CD4-positive, alpha-beta T cell (primary cell): ENCODE measurements at places on chromosomes 7 and 10. TPM values are rescaled to one million over a fixed set of nuclear protein-coding genes. Genes with fewer than 3 reads are reported as not detected.
A peak's percentile ranks its signal among the peaks of the same experiment; 100 is the strongest.

GRCh38 chr7:20298486-20298901 is 32.2 kb upstream of the ITGB8 start:
- no peaks in the 10 kb centered on the region for H3K36me3 ChIP-seq
- H3K4me3 ChIP-seq, result no peak overlapping the region
- no peaks in the 10 kb centered on the region for H3K4me1 ChIP-seq
- no peak overlapping the region for H3K27ac ChIP-seq
- H3K27me3 ChIP-seq, result no peaks in the 10 kb centered on the region
- no peak for DNase-seq

DNA sequence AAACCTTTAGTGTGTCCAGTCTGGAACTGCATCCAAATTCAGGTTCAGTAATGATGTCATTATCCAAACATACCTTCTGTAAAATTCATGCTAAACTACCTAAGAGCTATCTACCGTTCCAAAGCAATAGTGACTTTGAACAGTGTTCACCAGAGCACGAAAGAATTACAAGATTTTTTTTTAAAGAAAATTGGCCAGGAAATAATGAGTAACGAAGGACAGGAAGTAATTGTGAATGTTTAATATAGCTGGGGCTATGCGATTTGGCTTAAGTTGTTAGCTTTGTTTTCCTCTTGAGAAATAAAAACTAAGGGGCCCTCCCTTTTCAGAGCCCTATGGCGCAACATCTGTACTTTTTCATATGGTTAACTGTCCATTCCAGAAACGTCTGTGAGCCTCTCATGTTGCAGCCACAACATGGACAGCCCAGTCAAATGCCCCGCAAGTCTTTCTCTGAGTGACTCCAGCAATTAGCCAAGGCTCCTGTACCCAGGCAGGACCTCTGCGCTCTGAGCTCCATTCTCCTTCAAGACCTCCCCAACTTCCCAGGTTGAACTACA is 694 bp upstream of the FAS start:
- H3K27ac ChIP-seq, result peak overlapping the region; percentile 51
- H3K4me1 ChIP-seq, result peaks cover 25% of the 10 kb centered on the region
- DNase-seq, result peak; percentile 60
- H3K36me3 ChIP-seq, result no peaks in the 10 kb centered on the region
- H3K27me3 ChIP-seq, result no peaks in the 10 kb centered on the region
- H3K4me3 ChIP-seq, result peak overlapping the region; percentile 94

DNA sequence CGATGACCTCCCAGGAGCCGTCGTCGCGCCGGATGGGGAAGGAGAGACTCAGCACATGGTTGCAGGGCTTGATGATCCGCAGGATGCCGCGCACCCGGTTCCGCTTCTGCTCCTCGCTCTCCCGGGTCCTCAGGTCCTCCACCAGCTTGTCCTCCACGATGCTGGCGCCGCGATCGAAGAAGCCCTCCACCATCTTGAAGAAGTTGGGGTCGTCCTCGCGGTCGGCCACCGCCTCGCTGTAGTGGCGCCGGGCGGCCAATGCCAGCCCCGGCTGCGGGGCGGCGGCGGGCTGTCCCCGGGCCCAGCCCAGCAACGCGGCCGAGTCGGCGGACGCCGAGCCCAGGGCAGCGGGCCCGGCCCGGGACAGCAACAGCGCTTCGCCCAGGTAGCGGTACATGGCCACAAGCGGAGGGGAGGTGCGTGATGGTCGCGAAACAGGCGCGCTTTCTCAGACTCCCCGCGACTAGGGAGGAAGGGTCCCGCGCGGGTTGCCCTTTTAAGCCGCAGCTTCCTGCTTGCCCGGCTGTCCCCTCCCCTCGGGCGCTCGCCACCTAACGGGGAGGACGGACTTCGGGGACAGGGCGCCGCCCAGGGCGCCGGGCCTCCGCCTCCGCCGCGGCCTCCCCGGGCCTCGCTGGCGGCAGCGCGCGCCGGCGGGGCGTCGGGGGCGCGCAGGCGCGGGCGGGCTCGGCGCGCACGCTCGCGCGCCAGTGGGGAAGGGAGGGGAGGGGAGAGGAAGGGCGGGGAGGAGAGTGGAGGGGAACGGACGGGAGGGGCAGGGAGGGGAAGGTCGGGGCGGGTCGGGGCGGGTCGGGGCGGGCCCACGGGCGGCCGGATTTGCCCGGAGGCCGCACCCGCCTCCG is at the start of the genes GLUD1 and SHLD2:
TSS of gene GLUD1 (minus strand) at position 471 of the 863 bp plus-strand sequence. CDS start at position 397, 74 bp downstream.
TSS of gene SHLD2 (plus strand) at position 834 of the 863 bp plus-strand sequence. CDS start 56,149 bp downstream, outside the sequence.
- peaks cover 24% of the 10 kb centered on the region for H3K4me1 ChIP-seq
- peak; percentile 80 for DNase-seq
- peaks cover 7% of the 10 kb centered on the region for H3K36me3 ChIP-seq
- no peaks in the 10 kb centered on the region for H3K27me3 ChIP-seq

- peaks cover 88% of the 10 kb centered on the region for H3K27me3 ChIP-seq
- no peak for DNase-seq
- peak overlapping the region; percentile 54 for H3K4me3 ChIP-seq
- H3K36me3 ChIP-seq, result no peaks in the 10 kb centered on the region
- no peak overlapping the region for H3K27ac ChIP-seq
Observed at GRCh38 chr7:5421714-5422395, 1.8 kb downstream of the TNRC18 start.

GRCh38 chr10:127194111-127194510 is 2.3 kb downstream of the INSYN2A start:
- no peaks in the 10 kb centered on the region for H3K36me3 ChIP-seq
- no peak for DNase-seq
- H3K27me3 ChIP-seq, result peaks cover 55% of the 10 kb centered on the region
- no peaks in the 10 kb centered on the region for H3K4me1 ChIP-seq
- no peak overlapping the region for H3K27ac ChIP-seq

DNA sequence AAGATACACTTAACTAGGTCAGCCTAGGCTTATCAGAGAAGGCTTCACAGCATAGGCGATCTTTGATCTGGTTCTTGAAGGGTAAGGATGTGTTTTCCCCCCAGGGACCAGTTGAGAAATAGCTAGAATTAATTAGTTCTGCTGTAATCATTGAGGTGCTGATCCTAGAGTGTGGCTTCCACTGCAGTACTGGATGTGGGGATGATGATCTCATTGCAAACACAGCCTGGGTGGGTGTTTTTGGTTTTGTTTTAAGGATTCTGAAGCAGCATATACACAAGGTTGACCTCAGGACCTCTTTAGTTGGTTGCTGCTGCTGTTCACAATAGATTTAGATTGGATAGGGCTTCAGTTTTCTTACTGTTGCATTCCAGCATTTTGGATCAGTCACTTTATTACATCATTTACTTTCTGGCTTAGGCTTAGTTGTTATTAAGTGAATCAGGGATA is 159.7 kb downstream of the AUTS2 start:
- H3K27me3 ChIP-seq, result no peaks in the 10 kb centered on the region
- no peak for DNase-seq
- H3K36me3 ChIP-seq, result no peaks in the 10 kb centered on the region

DNA sequence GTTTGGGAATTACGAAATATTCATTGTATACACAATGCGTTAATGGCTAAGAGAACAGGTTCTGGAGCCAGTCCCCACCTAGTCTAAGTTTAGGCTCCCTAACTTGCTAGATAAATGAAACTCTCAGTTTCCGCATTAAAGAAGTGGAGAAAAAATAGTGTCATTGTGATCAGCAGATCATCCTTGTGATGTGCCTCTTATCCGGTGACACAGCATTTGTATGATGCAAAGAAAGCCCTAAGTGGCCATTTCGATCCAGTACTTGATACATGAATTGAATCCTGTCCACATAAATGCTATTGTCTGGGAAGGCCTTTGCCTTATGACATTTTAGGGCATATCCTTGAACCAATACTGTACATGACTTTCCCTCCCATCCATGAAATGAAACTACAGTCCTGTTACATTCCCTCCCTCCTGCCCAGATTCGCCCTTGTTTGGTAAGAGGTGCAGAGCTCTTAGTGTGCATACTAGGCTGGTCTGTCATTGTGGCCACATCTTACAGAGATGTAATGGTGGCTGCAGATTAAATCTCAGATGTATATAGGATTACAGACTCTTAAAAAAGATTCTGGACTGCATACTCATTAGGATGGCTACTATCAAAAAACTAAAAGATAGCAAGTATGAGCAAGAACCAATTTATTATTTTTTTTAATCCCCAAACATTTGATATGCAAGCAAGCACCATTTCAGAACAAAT is 80.9 kb downstream of the LRRC4 start:
- no peak overlapping the region for H3K27ac ChIP-seq
- no peak overlapping the region for H3K4me3 ChIP-seq
- no peaks in the 10 kb centered on the region for H3K27me3 ChIP-seq
- no peaks in the 10 kb centered on the region for H3K4me1 ChIP-seq

- H3K4me3 ChIP-seq, result no peak overlapping the region
- H3K36me3 ChIP-seq, result no peaks in the 10 kb centered on the region
- no peaks in the 10 kb centered on the region for H3K4me1 ChIP-seq
- no peak for DNase-seq
- no peak overlapping the region for H3K27ac ChIP-seq
Observed at GRCh38 chr7:80414331-80414730, 97.5 kb downstream of the GNAT3 start.

- no peak for DNase-seq
- no peaks in the 10 kb centered on the region for H3K4me1 ChIP-seq
- H3K27ac ChIP-seq, result no peak overlapping the region
- H3K27me3 ChIP-seq, result no peaks in the 10 kb centered on the region
- H3K4me3 ChIP-seq, result no peak overlapping the region
Observed at GRCh38 chr7:93092757-93093370, 24.9 kb downstream of the SAMD9 start.

GRCh38 chr10:128064970-128065580 is 61.1 kb downstream of the MKI67 start:
- H3K36me3 ChIP-seq, result peaks cover 59% of the 10 kb centered on the region
- peak overlapping the region; percentile 47 for H3K4me3 ChIP-seq
- peak overlapping the region; percentile 90 for H3K27ac ChIP-seq
- no peak for DNase-seq
- no peaks in the 10 kb centered on the region for H3K27me3 ChIP-seq

DNA sequence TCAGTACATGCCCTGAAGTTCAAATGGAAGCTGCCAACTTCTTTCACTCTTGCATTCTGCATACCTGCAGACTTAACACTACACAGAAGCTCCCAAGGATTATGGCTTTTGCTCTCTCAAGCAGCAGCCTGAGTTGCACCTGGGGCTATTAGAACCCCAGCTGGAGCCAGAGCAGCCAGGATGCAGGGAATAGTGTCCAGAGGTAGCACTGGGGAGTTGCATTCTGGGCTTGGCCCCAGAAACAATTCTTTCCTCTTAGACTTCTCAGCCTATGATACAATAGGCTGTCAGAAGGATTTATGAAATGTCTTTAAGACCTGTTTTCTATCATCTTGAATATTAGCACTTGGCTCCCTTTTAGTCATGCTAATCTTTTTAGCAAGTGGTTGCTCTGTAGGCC is 886.7 kb upstream of the GHITM start:
- no peaks in the 10 kb centered on the region for H3K4me1 ChIP-seq
- no peak overlapping the region for H3K27ac ChIP-seq
- no peaks in the 10 kb centered on the region for H3K27me3 ChIP-seq
- no peak overlapping the region for H3K4me3 ChIP-seq

DNA sequence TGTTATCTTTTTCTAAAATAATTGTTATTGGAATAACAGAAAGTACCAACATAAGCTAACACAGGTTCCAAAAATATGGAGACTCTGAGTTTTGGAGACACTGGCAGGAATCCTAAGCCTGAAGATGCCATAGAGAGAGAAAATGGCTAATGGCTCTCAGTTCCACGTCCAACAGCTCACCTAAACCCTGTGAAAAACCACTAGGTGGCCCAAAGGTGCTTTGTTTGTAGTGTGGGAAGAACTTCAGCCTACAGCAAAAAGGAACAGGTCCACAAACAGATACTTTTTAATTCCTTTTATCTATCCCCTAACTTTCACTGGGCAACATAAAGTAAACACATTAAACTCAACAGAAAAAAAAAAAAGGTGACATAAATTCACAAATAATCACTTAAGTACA is 272.3 kb downstream of the SEMA3D start:
- H3K27ac ChIP-seq, result no peak overlapping the region
- no peak for DNase-seq
- no peaks in the 10 kb centered on the region for H3K4me1 ChIP-seq

DNA sequence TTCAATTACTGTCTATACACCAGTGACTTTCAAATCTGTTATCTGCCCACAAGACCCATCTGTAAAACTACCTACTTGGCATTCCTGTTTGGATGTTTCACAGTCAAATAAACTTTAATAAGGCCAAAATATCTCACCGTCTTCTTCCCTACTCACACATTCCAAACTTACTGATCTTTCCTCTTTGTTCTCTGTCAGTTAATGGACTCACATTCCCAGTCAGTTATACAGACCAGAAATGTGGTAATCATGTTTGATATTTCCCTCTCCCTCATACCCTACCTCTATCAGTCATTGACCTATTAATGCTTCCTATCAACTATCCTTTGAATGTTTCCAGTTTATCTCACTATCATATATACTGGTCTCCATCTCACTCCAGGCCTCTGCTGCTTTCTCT is 28.5 kb upstream of the HDAC9 start:
- no peaks in the 10 kb centered on the region for H3K36me3 ChIP-seq
- DNase-seq, result no peak
- H3K4me3 ChIP-seq, result no peak overlapping the region
- no peaks in the 10 kb centered on the region for H3K4me1 ChIP-seq

GRCh38 chr10:127899766-127900387 is 7.0 kb upstream of the PTPRE start:
- DNase-seq, result no peak
- peaks cover 7% of the 10 kb centered on the region for H3K27me3 ChIP-seq
- no peak overlapping the region for H3K27ac ChIP-seq
- H3K4me3 ChIP-seq, result no peak overlapping the region
- H3K36me3 ChIP-seq, result no peaks in the 10 kb centered on the region
- no peaks in the 10 kb centered on the region for H3K4me1 ChIP-seq

DNA sequence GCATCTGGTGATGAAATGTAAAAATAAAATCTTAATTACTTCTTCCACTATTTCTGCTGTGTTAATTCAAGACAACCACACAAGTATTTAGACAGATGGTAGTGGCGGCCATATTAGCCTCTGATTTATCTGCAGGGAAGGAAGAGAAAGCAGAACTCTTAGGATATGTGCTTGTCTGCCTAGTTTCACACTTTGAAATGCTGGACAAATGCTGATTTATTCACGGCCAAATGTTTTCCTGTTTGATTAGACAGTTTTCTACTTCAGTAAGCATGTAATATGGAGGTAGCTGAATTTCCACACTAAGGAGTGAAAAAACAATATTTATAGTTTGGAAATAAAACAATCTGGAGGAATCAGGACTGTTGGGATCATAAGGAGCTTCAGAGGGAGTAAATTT is 158.1 kb downstream of the AGMO start:
- no peaks in the 10 kb centered on the region for H3K36me3 ChIP-seq
- DNase-seq, result no peak
- no peak overlapping the region for H3K27ac ChIP-seq
- no peak overlapping the region for H3K4me3 ChIP-seq

- no peaks in the 10 kb centered on the region for H3K36me3 ChIP-seq
- H3K4me1 ChIP-seq, result peaks cover 13% of the 10 kb centered on the region
- H3K27me3 ChIP-seq, result no peaks in the 10 kb centered on the region
- H3K27ac ChIP-seq, result no peak overlapping the region
Observed at GRCh38 chr7:156889089-156889488, 3.9 kb downstream of the LMBR1 start.

GRCh38 chr7:46322937-46323336 is 401.9 kb upstream of the IGFBP3 start:
- H3K27me3 ChIP-seq, result no peaks in the 10 kb centered on the region
- no peak overlapping the region for H3K4me3 ChIP-seq
- no peaks in the 10 kb centered on the region for H3K4me1 ChIP-seq

GRCh38 chr10:110978204-110978603 is 58.8 kb downstream of the SHOC2 start:
- no peaks in the 10 kb centered on the region for H3K27me3 ChIP-seq
- no peak overlapping the region for H3K27ac ChIP-seq
- no peak overlapping the region for H3K4me3 ChIP-seq
- H3K36me3 ChIP-seq, result no peaks in the 10 kb centered on the region

Gene CYP3A5
- not detected for total RNA-seq

Gene LMTK2
- 30.3 TPM for total RNA-seq

Gene CALML3
- total RNA-seq, result not detected

Gene UPK3BL1
- 28.4 TPM for total RNA-seq

Gene OR2A12
- total RNA-seq, result not detected

Gene TMEM236
- 0.06 TPM for total RNA-seq

Gene GCK
- total RNA-seq, result 0.71 TPM
